Activated CD4-positive, alpha-beta T cell treated with anti-CD3 and anti-CD28 coated beads for 24 hours (primary cell): ENCODE measurements at places on chromosomes 12 and 14.

DNA sequence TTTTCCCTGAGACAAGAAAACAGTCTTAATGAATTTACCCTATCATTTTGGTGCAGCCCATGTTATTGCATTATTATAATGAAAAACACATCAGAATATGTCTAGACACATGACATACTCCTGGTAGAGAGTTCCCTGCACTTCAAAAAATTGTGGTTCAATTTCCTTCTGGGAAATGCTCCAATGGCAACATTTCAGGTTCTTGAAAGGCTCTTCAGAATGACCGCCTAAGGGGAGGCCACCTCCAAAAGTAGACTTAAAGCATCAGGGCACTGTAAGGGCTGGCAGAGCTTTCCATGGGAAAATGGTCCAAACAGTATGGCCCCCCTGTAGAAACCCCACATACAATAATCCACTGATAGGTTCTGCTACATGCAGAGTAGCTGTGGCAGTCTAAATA, 110.7 kb downstream of the SLC25A21 start:
- DNase-seq = no peak

- no peak for DNase-seq
Measured at GRCh38 chr14:64968651-64969050, 3.5 kb downstream of the RAB15 start.

- DNase-seq = no peak
Measured at GRCh38 chr14:47658041-47658440, 17.4 kb downstream of the MDGA2 start.

DNA sequence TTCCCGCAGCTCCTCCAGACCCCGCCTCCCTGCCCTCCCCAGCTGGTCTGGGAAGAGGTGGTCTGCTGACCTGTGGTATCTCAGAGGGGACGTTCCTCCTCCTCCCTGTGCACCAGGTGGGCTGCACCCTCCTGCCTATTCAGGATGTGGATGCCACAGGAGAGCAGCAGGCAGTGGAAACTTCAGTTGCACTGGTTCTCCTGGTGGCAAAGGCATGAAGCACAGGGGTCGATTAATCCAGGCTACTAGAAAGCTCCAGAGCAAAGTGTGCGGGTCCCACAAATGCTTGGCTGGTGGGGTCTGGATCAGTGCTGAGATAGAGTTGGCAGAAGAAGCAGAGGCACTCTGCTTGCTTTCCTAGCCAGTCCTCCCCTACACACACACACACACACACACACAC, 197.0 kb downstream of the SLC41A2 start:
- no peak for DNase-seq

- DNase-seq = no peak
Measured at GRCh38 chr12:132772606-132773005, 11.0 kb upstream of the ANKLE2 start.

DNA sequence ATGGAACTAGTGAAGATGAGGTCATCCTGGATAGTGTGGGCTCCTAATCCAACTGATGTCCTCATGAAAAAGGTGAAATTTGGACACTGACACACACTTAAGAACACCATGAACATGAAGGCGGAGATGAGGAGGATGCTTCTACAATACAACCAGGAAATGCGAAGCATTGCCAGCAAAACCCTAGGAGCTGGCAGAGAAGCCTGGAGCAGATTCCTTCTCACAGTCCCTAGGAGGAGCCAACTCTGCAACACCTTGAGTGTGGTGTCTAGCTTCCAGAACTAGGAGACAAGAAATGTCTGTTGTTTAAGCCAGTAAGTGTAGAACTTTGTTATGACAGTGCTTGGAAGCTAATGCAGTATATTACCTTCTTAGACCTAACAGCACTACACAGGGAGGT, 191.9 kb upstream of the PWP1 start:
- DNase-seq = no peak

DNA sequence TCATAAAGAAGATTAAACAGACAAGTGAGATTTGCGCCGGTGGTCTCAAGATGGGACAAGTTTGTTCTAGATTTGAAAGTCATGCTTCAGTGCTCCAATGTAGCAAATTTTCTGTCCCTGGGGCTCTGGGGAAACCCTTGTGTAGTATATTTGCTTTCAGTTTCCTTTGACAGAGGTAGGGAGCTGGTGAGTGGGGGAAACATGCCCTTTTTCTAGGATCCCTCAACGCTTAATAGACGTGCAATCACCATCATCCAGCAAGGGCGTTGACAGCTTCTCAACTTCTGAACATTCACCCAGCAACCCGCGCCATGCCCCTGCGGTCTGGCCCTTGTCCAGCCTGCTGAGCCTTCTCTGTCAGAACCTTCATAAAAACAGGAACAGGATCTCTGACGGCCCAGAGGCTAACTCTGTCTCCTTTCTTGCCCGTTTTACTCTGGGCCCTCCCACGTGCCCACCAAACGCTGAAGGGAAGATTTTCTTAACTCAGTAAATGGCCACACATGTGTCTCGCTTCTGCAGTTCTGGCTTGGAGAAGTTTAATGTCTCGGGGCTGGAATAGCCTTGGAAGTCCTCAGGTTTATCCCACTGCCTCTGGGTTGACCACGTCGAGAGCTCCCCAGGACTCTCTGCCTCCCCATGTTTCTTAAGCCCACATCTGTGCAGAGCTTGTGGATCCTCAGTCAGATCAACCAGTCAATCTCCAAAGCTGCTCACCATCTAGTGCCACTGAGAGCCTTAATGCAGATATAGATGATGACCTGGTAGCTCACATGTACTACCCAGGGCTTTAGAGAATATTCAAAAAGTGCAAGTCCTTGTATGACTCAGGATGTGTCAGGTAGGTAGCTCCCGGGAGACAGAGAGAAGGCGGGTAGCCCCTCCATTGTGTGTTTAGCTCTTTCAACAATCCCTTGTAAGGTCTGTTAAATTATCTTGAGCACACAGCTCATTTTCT, 58.1 kb upstream of the CCND2 start:
- peak; percentile 10 for DNase-seq

DNA sequence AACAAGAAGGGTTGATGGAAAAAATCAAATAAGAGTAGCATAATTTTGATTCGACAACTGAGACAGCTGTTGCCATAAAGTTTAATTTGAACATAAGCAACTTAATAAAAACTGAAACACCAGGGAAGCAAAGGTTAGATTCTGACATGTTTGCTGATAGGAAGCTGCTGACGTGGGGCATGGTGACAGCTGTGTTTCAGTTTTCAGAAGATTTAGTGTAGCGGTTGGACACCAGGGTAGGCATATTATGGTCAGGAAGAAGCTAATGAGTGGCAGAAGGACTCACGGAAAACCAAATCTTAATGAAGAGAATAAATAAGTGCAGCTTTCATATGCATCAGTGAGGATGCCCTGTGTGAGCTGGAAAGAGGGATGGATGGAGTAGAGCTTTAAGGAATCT, 336.7 kb upstream of the RPL10L start:
- DNase-seq = no peak

- no peak for DNase-seq
Measured at GRCh38 chr14:44453433-44454171, 53.5 kb downstream of the FSCB start.

DNA sequence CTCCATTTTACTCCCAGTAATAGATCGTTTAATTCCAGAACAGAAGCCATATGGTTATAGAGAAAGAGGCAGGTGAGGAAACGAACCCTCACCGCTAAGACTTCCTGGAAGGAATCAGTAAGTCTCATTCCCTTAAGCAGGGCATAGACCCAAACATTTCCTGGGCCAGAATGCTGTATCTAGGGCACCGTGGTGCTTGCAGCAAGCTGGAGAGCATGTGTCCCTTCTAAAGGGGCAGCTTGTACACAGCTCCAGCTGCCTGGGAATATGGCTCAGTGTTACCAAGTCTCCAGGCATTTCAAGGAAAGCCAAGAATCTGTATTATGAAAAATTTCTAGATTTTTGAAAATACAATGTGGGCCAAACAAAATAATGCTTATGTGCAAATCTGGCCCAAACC, 73.4 kb downstream of the PPM1H start:
- no peak for DNase-seq

- no peak for DNase-seq
Measured at GRCh38 chr14:70139384-70139783, 49.4 kb downstream of the SLC8A3 start.

GRCh38 chr12:41106315-41106714, 81.8 kb upstream of the PDZRN4 start:
- no peak for DNase-seq

DNA sequence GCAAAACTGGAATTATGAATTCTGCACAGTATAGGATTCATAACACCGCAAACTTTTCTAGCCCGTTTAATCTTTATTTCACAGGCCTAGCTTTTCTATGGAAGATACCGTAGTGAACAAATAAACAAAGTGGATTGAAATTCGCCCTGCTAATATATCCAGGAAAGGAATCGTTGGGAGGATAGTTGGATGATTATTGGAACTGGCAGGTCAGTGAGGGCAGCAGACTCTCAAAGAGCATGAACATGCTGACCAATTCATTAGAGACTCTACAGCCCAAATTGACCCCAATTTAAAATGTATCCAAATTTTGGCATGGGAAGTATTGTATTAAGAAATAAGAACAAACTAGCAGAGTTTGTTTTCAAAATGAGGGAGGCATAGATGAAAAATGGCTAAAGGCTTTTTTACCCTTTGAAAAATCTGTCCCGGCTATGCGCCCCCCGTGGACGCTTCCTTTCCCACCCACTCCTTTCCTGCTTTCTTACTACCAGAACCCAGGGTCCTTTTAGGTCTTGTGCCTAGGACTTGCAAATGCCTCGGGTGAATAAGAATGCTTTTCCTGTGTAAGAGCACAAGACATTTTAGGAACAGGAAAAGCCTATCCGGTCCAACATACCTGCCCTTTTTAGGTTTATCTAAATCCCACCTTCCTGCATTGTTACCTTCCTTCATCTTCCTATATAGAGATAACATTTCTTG, 84.6 kb upstream of the PTPRB start:
- no peak for DNase-seq

DNA sequence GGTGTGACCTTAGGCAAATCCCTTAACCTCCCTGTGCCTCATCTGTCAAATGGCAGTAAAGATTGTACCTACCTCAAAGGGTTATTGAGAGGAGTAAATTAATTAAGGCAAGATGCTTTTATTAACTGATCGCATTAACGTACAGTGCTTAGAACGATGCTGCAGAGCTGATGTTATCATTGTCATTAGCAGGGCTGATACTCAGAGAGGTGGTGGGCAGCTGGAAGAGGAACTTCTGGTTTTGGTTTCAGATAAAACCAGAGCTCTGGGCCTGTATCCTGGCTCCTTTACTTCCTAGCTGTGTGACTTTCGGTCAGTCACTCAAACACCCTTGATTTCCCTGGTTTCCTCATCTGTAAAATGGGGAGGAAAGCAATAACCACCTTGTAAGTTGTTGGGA, 55.1 kb downstream of the CALM1 start:
- DNase-seq = no peak

GRCh38 chr12:92362785-92363184, 217.1 kb upstream of the BTG1 start:
- no peak for DNase-seq

- DNase-seq = no peak
Measured at GRCh38 chr12:69447892-69448291, 22.3 kb upstream of the FRS2 start.

GRCh38 chr12:125089083-125089482, 23.8 kb downstream of the AACS start:
- no peak for DNase-seq

DNA sequence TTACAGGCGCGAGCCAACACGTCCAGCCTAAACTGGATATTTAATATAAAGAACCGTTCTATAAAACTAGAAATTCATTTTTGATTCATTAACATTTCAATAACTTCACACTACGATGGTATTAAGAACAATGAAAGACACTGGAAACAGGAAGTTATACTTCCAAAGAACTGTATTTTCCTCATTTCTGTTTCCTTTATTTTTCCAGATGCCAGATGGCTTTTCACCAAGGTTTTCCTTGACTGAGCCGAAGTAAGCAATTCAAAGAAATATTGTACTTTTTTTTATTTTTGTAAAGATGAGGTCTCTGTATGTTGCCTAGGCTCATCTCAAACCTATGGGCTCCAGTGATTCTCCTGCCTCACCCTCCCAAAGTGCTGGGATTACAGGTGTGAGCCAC, 28.2 kb downstream of the EEA1 start:
- DNase-seq = no peak

DNA sequence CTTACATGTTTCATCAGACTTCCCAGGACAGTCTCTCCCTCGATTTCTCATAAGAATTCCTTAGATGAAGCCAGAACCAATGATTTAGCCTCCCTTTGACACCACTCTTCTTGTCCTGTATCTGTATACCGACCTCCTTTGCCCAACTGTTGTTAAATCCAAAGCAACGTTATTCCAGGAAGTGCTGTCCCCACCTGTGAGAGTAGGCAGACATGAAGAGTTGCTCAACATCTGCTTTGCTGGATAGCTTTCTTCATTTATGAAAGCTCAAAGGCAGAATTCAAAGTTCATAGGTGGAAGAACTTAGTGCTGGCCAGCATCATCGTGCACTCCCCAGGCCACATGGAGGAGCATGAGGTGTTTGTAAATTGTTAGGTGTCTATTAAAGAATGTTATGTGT, 55.6 kb downstream of the GTF2A1 start:
- DNase-seq = no peak

- no peak for DNase-seq
Measured at GRCh38 chr12:47817272-47818006, 2.3 kb downstream of the HDAC7 start.

GRCh38 chr12:46459111-46459510, 86.5 kb upstream of the SLC38A2 start:
- peak; percentile 4 for DNase-seq

GRCh38 chr12:4448371-4448940, 2.8 kb upstream of the FGF6 start:
- DNase-seq = no peak

- no peak for DNase-seq
Measured at GRCh38 chr14:57785058-57785457, 80.8 kb downstream of the SLC35F4 start.

- DNase-seq = no peak
Measured at GRCh38 chr12:72082986-72083820, 144.6 kb downstream of the TPH2 start.
